NCI-H345 (cell line): ENCODE measurements at places on chromosomes 16 and 17.

DNA sequence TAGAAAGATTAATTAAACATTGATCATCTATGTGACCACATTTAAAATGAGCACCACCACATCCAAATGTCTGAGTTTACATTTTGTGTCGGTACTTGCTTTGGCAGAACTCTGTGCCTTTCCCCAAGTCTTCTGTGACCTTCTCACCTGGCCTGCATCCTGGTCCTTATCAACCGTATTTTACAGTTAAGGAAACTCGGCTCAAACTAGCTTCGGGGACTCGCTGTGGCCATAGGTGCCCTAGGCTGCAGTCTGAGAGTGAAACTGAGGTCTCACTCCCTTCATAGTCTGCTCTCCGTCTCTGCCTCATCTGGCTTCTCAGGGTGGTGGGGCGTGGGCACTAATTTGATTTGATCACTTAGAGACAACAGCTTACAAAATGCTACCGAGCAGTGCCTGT is 555.5 kb downstream of the WWOX start:
- DNase-seq, result no peak

DNA sequence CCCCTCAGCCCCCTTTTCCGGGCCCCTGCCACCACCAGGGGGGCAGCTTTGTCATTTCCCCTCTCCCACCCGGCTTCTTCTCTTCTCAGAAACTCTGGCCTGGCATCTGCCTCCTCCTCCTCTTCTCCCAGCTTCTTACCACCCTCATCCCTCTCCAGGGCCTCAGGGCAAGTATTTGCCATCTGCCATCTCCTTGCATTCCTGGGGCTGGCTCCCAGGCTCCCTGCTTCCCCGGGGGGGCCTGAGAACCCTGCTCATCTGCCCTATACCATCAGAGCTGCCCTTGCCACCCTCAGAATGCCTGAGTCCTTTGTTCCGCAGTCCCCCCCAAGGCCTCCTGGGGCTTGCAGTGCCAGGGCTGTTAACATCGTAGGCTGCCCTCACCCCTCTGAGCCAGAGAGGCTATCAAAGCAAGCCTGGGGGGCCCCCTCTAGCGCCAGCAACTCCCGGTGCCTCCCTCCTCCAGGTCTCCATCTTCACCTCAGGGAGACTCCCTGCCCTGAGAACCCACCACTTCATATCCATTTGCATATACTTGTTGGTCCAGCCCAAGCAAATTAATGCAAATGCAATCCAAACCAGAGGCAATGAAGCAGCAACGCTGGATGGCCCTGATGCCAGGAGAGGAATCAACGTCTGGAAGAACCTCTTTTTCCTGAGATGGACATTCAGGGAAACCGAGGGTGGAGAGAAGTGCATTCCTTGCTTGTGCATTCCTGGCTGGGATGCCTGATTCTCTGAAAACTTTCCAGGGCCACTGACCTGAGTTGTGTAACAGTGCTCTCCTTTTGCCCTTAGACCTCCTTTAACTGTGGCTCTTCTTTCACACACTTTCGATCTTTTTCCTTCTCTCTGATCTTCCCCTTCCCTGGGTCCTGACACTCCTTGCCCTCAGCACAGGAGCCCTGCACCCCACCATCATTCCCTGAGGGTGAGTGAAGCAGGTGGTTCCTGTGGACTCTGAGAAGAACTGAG is 20.7 kb upstream of the SP2 start:
- DNase-seq, result no peak

DNA sequence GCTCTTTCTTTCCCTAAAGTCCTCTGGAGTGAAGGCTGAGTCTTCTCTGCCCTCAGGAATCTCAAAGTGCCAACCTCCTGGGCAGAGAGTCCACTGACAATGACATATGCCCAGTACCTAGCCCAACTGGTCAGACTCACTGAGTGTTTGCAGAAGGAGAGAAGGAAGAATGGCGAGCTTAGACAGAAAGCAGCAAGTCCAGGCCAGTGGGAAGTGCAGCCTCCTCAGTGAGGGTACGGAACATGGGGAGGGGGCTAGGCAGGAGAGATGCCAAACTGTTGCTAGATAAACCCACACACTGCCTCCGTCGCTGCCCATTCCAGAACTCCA is 678 bp downstream of the EXOC7 start:
- no peak for DNase-seq

DNA sequence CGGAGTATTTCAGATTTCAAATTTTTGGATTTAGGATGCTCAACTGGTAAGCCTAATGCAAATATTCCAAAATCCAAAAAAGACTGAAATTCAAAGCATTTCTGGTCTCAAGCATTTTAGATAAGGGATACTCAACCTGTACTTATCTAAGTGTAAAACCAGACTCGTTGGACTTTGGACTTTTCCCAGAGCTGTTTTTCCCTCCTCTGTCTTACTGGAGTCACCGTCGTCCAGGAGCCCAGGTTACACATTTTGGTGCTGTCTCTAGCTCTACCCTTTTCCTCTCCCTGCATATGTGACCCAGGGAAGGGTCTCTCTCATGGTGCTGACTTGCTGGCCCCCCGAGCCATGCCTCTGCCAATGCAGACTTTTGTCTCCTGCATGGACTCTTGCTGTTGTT is 46.0 kb upstream of the MMP2 start:
- no peak for DNase-seq

DNA sequence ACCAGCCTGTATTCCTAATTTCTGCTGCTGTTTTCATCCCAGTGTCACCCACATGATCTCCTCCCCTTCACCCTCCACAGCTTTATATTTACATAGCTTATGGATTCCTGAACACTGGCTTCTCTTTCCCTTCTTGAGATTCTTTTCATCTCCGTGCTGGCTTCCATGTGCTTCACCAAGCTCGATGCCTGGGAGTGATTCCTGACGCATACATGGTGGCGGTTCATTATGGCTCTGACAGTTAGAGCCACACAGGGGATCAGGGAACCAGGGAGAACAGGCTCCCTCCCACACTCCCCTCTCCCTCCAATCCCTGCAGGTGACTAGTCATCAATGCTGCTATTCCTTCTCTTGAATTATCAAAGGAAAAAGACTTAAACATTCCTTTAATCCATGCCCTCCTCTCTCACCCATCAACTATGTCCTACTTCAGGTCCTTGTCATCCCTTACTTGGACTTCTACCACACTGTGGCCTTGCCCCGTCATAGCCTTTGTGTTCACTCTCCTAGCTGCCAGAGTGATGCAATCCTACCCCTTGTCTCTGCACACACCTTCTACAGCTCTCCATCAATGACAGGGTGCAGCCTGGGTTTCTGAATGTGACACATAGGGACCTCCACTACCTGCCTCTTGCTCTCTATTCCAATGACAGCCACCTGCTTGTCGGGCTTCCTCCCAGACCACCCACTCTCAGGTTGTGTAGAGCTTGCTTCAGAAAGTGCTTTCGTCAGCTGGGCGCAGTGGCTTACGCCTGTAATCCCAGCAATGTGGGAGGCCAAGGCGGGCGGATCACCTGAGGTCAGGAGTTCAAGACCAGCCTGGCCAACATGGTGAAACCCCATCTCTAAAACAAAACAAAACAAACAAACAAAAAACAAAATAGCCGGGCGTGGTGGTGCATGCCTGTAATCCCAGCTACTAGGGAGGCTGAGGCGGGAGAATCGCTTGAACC is 43.6 kb downstream of the MYH13 start:
- DNase-seq, result no peak

DNA sequence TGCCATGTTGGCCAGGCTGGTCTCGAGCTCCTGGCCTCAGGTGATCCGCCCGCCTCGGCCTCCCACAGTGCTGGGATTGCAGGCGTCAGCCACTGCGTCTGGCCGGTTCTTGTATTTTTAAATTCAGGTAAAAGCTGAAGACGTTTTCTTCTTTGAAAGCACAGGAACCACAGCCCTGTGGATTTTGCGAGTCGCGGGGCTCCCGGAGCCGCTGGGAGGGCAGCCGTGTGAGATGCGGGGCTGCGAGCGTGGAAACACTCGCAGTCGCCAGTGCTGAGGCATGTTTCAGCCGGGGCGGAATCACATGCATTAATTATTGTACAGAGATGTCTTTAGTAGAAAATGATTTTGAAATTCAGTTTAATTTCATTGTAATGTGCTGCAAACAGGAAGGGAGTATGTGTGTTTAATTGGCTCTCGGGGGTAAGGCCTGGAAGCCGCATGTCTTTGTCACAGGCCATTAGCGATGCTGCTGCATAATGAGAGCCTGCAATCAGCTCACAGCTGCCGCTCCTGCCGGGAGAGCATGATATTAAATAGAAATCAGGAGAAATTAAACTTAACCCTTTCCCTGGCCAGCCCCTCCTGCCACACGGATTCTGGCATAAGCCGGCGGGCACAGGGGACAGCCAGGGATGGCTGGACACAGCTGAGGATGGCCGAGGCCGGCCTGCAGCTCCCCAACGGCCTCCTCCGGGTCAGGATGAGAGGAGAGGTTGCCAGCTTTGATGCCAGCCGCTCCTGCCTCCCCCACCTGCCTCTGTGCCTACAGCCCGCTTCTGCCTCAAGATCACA is 35.4 kb upstream of the CDH15 start:
- peak; percentile 52 for DNase-seq

- peak; percentile 5 for DNase-seq
Measured at GRCh38 chr16:24070851-24071250, 185.3 kb upstream of the CACNG3 start.

DNA sequence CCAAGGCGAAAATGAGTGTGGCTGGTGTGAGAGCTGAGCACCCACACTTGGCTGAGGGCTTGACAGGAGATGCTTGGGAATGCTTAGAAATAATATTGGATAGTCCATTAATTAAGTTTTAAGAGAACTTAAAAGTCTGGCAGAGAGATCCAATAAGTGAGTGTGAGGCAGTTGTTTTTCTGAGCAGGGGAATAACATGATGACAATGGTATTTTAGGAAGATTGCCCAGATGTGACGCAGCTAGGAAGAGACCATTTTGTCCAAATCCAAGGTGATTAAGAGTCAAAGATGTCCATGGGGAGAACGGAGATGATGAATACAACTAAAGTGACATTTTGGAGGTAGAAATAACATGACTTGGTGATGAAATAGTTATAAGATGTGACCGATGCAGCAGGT is 102.8 kb upstream of the AXIN2 start:
- DNase-seq, result no peak

GRCh38 chr16:77937473-77938149 is 84.7 kb upstream of the CLEC3A start:
- DNase-seq, result peak; percentile 43

DNA sequence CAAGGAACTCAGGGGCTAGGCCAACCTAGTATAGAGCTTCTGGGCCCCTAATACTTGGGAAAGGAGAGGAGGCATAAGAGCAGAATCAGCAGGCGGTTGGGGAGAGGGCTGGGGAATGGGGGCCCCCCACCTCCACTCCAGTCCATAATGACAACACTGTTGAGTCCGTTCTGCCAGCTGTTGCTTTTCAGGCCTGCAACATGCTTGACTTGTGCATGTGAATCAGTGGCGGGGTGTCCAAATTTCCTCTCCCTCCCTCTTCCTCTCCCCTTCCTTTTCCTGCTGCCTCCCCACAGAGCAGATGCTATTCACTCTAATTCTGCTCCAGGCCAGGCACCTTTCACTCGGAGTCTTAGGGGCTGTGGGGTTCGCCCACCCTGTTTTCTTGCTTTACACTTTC is 31.7 kb downstream of the SGSM2 start:
- no peak for DNase-seq

DNA sequence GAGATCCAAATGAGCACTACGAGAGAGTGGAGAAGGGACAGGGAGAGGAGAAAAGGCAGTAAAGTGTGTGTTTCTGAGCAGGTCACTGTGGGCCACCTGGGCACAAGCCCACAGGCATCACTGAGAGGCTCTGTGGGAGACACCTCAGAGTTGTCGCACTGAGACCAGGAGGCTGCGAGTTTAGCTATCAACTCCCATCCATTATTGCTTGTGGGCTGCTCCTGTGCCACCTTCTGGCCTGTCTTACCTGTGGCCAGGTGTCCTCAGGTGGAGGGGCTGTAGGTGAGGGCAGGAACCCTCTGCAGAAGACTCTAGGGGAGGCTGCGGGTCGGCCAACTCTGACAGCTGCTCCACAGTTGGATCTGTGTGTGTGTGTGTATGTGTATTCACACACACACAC is 2.5 kb upstream of the PRR29 start:
- no peak for DNase-seq

DNA sequence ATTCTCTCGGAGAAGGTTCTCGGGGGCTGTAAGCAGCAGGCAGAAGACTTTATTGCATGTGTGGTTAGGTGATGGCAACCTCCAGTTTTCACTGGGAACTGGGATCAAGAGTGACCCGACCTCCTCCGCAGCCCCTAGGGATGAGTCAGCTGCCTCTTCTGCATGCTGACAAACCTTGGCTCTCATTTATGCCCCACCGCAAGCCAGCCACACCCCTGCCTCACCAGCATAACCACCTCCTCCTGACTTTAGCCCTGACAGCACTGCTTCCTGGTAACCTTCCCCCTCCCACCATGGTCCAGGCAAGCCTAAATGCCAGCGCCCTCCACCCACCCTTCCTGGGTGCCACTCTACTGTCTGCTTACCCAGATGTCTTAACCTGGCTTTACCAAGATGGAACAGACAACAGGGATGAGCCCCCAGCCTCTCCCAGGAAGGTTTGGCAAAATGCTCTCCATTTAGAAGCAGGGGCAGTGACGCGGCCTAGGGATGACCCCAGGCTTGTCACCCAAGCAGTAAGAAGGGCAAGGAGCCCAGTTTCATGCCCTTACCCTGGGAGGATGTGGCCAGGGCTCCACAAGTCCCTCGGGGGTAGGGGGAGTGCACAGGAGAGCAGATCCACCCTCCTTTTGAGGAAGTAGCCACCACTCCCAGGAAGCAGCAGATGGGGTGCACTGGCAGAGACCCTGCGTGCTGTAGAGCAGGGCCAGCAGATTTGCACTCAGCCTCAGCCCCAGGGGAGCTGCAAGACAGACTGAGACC is 73.5 kb downstream of the GOSR1 start:
- no peak for DNase-seq

DNA sequence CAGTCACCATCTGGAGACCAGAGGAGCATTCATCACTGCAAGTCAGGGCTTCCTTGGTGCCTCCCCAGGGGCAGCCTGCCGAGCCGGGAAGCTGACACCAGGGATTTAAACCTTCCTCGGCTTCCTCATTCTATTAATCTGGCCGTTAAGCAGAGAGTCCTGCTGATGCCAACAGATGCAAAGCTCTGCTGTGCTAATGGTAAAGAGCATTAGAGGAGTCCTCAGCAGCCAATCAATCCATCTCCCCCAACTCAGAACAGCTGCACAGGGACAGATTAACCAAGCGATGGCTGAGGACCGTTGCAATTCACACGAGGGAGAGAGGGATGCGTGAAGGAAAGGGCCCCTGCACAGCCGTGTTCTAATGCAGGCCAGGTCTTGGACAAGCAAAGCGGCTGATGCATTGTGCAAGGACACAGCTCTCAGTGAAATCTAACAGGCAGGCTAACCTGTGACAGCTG is 116.6 kb downstream of the XYLT1 start:
- DNase-seq, result no peak

- no peak for DNase-seq
Measured at GRCh38 chr17:40539711-40540411, 25.4 kb downstream of the CCR7 start.

- DNase-seq, result no peak
Measured at GRCh38 chr17:7445619-7445968, 733 bp downstream of the CHRNB1 start.

GRCh38 chr17:73646409-73647300 is 2.4 kb upstream of the SDK2 start:
- peak; percentile 41 for DNase-seq

- peak; percentile 35 for DNase-seq
Measured at GRCh38 chr16:66026211-66026610, 340.3 kb upstream of the CDH5 start.

GRCh38 chr17:9842057-9842758 is 16.5 kb downstream of the GLP2R start:
- DNase-seq, result no peak
